ENCODE measurements at places on chromosomes 12 and 14.

- no peak for DNase-seq
These were observed 8.6 kb upstream of the TMEM119 start for GRCh38 chr12:108606492-108606891.

GRCh38 chr12:89707703-89708564 lies 704 bp downstream of the ATP2B1 start:
- DNase-seq: no peak

GRCh38 chr12:47223848-47224213 lies 144.1 kb upstream of the AMIGO2 start:
- DNase-seq: no peak

GRCh38 chr12:48001505-48002413 lies 2.5 kb downstream of the COL2A1 start:
- no peak for DNase-seq

DNA sequence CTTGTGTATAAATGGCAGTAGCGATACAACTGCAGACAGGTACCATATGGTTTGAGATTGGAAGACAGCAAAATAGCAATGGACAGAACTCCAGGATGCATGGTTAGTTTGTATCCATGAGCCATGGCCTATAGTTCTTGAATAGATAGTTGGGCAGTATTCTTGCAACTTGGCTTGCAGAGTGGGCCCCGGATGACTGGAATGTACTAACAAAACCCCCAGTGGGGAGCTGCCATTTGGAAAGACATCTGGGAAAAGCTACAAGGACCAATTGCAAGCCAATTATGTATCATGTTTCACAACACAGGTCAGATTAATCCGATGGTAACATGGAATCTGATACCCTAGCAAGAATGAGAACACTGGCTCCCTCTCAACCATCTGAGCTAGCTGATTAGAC lies 279.6 kb downstream of the RERGL start:
- no peak for DNase-seq
